ENCODE measurements at places on chromosomes 2 and 18. TPM values are rescaled to one million over a fixed set of nuclear protein-coding genes. Genes with fewer than 3 reads are reported as not detected.

SEMA4F gene
- total RNA-seq, result 4.0 TPM

ALK gene
- not detected for total RNA-seq

OTOF gene
- total RNA-seq, result not detected

ORMDL1 gene
- 56.2 TPM for total RNA-seq

APLF gene
- 3.0 TPM for total RNA-seq

ATP9B gene
- 6.9 TPM for total RNA-seq

ADGRF3 gene
- total RNA-seq, result under 0.01 TPM

HOXD4 gene
- 0.18 TPM for total RNA-seq

AMER3 gene
- total RNA-seq, result not detected

CDK5R2 gene
- total RNA-seq, result 0.71 TPM

ANKRD62 gene
- total RNA-seq, result not detected

ERICH2 gene
- not detected for total RNA-seq

TEKT4 gene
- not detected for total RNA-seq

CFLAR gene
- 59.7 TPM for total RNA-seq

MDH1 gene
- total RNA-seq, result 277 TPM

FIGN gene
- 0.86 TPM for total RNA-seq

TTN gene
- under 0.01 TPM for total RNA-seq

CCL20 gene
- total RNA-seq, result 0.18 TPM

RESP18 gene
- not detected for total RNA-seq

ZNF638 gene
- 55.3 TPM for total RNA-seq

ERMN gene
- total RNA-seq, result not detected

PLEK gene
- total RNA-seq, result not detected

Measured in myometrial cell (primary cell).